ENCODE measurements at places on chromosomes 2 and 18.

DNA sequence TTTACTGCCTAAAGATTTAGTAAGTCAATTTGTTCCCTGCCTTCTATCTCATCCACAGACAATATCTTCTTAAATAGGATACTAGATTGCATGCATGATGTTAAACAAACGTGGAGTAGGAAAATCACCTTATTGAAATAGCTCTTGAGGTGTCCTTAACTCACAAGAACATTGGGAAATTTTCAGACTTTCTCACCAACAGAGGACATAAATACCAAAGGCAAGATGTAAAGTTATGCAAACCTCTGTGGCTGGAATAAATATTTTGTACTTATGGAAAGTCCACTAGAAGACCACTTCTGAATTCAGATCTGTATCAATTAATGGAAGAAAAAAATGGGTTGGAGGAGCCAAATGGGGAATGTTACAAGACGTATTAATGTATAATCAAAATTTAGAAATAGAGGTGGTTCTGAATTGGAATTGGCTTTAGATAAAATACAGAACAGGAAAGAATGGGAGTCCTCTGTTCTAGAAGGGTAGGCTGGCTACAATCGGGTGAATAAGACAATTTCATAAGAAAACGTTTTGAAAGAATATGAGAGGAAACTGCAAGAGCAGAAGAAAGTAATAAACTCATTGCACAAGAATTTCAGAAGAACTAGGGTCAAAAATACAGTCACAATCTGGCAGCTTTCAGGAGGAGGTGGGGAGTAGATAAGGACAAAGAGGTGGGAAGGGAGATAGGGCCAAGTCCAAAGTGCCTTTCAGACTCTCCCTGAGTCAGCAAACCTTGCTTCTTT is 69.3 kb upstream of the FN1 start:
- DNase-seq, result no peak

DNA sequence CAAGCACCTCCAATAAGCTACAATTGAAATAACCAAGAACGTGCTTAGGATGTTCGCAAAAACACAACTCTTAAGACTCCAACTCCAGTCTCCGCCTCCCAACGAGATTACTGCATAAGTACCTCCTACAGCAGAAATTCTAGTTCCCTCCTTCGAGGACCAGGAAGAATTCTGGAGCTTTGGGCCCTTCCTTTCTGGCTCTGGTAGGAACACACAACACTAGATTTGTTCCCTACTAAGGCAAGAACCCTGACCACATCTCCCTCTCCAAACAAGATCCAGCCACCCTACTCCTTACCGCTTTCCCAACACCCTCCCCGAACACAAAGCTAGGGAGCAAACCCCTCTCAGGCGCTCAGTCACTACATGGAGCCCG is 721 bp downstream of the ADAM17 start:
- DNase-seq, result no peak

GRCh38 chr2:86290596-86291327 is 46.7 kb downstream of the REEP1 start:
- DNase-seq, result no peak

DNA sequence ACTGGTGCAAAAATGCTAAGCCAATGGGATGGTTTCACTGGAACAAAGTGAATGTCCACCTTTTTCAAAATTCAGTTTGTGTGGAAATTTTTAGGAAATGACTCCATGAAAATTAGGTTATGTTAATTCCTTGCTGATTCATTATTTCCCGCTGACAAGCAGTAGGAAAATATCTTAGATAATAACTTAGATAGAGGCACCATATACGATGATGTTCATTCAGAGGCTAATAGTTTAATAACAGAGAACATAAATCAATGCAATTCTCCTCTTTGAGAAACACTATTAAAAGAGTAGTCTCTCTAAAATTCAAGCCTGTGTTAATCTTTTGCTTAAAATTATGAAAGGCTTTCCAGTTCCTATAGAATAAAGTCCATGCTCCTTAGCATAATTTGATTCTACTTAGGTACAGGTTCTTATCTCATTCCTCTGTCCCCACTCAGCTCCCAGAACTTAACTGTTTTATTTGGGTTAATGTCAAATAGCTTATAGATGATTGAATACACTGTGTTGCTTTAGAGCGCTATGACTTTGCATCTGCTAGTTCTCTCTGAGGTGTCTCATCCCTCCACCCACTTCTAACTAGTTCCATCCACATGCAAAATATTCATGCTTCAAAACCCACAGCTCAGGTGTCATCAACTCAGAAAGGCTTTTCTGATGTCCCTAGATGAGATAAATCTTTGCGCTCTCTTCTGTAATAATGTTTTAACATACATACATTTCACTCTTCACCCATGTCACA is 503.6 kb downstream of the ERBB4 start:
- no peak for DNase-seq

DNA sequence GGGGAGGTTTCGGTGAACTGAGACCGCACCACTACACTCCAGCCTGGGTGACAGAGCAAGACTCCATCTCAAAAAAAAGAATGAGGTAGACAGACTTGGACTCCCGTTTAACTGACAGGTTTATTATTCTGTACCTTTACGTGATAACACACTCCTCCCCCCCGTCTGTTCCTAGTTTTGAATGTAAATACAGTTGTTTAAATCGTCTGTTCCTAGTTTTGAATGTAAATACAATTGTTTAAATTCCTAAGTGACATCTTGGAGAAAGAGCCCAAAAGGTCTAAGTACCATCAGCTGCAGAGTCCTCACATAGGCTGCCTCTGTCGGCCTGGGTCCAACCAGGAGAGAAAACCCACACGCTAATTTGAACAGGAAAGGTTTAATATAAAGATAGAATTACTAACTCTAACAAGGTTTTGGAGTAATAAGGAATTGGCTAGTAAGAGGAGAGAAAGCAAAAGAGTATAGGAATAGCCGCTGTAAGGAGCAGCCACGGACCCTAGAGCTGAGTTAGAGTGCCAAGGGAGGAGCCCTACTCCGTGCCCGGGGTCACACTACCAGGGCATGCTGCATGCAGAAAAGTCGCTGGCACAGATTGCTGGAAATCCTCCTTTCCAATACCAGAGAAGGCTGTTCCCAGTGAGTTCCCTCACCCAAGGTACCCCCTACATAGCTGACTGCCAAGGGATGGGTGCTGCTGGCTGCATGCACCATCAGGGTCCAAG is 83.5 kb upstream of the RANBP2 start:
- no peak for DNase-seq

DNA sequence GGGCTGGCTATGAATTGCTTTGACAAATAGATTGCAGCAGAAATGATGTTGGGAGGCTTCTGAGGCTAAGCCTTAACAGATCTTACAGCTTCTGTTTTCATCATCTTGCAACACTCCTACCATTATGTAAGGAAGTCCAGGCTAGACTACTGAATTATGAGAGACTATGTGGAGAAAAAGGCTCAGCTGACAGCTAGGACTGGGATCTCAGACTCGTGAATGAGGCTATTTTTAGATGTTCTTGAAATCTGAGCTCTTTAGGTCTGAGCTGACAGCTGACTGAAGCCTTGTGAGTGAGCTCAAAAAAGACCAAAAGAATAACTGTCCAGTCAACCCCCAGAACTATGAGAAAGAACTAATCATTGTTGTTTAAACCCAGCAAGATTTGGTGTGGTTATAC is 70.3 kb downstream of the VWC2L start:
- DNase-seq, result no peak

GRCh38 chr2:18213986-18214385 is 335.5 kb downstream of the KCNS3 start:
- no peak for DNase-seq

- no peak for DNase-seq
Measured at GRCh38 chr18:11514267-11514666, 95.1 kb upstream of the SLC35G4 start.

DNA sequence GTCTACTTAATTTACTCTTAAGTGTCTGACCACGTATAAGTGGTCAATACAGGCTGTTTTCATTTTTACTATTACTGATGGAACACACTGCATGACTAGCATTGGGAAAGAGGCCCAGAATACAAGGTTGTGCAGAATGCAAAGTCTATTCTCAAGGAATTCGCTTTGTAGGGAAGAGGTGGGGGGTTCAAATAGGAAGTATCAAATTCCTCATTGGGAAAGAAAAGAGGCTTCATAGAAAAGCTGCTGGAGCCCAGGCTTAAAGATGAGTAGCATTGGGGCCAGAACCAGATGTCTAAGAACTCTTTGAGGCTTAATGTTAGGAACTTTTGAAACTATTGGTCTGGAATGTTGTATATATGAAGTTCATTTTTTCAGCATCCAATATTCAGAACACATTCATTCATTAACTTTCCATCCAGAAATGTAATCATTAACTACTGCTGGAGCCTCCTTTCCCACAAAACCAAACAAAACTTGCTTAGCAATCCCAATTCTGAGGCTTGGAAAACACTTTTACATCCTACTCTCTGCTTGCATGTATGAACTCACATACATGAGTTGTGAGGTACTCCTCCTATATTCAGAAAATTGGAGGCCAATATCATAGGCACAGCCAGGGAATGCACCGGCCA is 994 bp upstream of the LRATD1 start:
- DNase-seq, result no peak

DNA sequence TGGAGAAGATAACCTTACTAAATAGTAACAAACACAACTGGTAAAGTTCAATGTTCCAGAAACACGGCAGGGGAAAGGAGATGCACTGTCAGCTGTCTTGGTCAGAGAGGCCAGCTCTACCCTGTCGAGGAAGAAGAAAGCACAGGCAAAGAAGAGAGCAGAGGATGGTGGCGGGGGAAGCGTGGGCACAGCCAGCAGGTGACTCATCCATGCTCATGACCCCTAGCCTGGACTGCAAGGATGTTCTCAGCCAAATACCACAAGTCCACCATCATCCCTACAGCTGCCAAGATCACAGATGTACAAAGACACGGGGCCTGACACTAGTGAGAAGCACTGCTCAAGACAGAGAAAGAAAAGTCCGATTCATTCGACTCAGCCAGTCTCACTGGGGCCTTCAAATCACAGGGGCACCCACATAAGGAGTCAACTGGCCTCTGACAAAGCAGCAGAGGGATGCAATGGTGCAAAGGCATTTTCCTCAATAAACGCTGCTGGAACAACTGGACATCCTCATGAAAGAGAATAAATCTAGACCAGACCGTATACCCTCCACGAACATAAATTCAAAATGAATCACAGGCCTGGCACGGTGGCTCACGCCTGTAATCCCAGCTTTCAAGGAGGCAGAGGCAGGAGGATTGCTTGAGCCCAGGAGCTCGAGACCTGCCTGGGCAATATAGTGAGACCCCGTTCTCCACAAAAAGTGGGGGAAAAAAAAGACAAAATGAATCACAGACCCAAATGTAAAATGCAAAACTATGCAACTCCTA is 5.6 kb downstream of the DTYMK start:
- DNase-seq, result no peak

DNA sequence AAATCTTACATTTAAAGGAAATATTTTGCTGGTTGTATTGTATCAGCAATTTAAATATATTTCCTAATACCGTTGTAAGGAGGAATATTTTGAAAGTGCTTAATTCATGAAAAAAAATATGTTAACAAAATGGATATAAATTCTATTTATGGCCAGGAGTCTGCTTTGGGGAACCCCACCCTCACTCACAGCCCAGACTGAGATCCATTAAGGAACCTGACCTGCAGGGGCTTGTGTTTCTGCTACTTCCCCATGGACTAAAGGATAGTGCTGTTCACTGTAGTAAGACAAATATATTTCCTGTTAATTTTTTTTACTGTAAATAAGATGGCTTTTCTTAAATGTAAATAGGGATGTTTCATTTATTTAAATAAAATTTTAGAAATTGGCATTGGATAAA is 221.9 kb upstream of the COL3A1 start:
- no peak for DNase-seq

- DNase-seq, result no peak
Measured at GRCh38 chr2:120428748-120429147, 82.8 kb downstream of the INHBB start.

GRCh38 chr2:207334624-207335371 is 169.1 kb upstream of the KLF7 start:
- DNase-seq, result no peak
